ENCODE measurements at places on chromosomes 12 and 14.

- no peak for DNase-seq
Measured at GRCh38 chr12:102033991-102034745, 27.6 kb downstream of the WASHC3 start.

DNA sequence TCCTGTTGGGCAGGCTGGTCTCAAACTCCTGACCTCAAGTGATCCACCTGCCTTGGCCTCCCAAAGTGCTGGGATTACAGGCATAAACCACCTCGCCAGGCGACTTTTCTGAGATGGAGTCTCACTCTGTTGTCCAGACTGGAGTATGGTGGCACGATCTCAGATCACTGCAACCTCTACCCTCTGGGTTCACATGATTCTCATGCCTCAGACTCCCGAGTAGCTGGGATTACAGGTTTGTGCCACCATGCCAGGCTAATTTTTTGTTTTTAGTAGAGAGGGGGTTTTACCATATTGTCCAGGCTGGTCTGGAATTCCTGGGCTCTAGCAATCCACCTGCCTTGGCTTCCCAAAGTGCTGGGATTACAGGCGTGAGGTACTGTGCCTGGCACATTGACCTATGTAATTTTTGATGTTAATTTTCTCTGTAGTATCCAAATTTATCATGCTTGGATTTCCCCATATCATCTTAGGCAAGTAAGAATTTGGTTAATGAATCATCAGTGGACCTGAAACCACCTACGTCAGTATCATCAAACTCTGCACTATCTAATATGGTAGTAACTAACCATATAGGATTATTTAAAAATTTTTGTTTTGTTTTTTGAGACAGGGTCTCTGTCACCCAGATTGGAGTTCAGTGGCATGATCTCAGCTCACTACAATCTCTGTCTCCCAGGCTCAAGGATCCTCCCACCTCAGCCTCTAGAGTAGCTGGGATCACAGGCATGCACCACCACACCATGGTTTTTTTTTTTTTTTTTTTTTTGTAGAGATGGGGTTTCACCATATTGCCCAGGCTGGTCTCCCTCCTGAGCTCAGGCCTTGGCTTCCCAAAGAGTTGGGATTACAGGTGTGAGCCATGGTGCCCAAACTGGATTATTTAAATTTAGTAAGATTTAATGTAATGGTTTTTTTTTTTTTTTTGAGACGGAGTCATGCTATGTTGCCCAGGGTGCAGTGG lies 11.9 kb upstream of the ATP5F1B start:
- DNase-seq, result no peak

DNA sequence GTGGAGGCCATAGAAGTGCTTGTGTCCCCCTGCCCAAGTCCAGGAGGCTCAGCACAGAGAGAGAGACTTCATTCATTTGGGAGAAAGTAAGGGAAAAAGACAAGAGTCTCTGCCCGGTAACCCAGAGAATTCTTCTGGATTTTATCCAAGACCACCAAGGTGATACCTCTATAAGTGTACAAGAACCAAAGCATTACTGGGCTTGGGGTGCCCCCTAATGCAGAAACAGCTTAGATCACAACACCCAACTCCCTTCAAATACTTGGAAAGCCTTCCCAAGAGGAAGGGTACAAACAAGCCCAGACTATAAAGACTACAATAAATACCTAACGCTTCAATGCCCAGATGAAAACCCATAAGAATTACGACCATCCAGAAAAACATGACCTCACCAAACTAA lies 119.7 kb upstream of the PDE3A start:
- no peak for DNase-seq

- DNase-seq, result no peak
Measured at GRCh38 chr12:19616781-19617180, 177.5 kb downstream of the AEBP2 start.

DNA sequence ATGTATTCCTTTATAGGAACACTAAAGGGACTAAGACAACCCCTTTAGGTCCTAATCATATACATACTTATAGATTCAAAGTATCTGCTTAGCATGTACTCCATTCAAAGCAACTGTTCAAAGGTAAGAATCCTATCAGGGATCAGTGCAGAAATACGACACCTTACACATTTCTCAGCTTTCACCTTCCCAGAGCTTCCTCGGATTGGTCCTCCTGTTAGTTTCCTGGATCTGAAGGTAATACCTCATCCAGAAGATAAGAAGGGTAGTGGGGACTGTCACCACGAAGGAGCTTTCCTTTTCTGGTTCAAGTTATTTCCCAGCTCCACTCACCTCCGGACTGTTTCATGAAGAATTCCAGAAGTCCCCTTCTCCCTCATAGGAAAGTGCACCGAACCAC lies 38.0 kb downstream of the RCOR1 start:
- no peak for DNase-seq

GRCh38 chr14:22314183-22314820 lies 274.7 kb downstream of the DAD1 start:
- no peak for DNase-seq

DNA sequence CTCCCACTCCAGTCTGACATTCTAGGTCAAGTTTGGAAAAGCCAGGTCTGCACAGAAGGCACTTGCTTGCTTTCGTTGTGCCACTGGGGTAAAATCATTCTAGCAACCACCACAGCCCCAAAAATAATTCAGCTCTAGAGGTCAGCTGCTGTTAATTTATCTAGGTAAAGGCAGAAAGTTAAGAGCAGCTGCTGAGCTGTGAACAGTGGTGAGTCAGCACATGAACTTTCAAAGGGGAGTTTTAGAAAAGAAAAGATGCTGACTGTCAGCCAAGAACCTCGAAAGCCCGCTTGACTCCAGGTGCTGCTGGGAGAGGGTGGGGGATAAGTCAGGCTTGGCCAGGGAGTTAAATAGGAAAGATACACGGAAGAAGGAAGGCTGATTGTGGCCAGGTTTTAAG lies 12.7 kb downstream of the CCDC197 start:
- DNase-seq, result no peak

DNA sequence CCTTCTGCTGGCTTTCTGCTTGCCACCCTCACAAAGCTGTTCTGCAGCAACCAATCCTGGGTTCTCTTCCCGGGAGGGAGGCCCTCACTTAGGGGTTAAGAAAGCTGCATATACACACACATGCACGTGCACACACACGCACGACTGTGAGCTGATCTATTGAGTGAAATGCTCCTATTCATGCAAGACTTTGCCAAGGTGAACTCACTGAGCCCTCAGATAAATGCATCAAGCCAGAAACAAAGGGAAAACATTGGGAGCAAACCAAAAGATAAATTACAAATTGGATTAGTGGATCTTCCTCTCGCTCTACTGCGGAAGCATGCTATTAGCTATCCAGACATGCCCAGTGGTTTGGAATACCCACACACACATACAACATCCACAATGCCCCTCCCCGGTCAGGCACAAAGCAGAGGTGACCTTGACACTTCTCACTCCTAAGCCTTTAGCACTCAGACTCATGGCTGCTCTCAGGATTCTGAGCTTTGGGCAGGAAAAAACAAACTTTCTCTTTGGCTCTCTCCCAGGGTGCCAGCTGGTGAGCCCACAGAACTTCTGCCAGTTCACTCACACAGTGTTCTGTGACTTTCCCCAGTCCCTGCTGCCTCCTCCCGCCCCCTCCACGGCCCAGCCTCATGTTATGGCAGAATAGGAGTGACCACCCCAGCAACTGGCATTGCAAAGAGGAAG lies 320.0 kb downstream of the DPF3 start:
- no peak for DNase-seq

DNA sequence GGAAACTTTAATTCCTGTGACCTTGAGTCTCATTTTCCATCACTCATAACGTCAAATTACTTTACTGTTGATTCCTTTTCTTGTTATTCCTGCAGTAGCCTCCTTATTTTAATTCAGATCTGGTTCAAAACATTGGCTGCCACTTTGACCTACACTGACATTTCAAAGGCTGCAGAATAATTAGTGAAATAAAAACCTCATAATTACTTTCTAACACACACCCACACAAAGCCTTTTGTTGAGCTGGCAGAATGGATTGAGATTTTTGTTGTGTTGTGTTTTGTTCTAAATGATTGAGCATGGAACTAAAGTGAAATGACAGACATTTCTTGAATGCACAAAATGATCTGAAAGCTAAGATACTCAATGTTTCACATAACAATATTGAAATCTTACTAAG lies 507.5 kb upstream of the STXBP6 start:
- DNase-seq, result no peak

- DNase-seq, result no peak
Measured at GRCh38 chr12:2797721-2798418, 3.1 kb downstream of the FKBP4 start.

DNA sequence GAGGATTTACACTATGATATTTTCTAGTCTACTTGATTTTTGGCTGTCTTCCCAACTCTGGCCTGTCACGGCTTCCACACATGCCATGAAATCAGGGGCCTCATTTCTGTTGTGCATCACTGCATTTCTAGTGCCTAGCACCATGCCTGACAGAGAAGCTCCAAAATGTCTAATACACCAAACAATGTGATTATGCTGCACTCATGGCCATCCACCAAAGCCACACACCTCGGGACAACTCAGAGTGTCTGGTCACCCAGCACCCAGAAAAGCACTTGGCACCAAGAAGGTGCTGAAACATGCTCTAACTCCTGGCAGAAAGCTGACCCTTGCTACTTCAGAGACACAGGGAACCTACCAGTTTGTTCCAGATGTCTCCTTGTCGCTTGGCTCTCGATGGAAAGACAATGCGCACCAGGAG lies 11.3 kb downstream of the GCN1 start:
- DNase-seq, result no peak

DNA sequence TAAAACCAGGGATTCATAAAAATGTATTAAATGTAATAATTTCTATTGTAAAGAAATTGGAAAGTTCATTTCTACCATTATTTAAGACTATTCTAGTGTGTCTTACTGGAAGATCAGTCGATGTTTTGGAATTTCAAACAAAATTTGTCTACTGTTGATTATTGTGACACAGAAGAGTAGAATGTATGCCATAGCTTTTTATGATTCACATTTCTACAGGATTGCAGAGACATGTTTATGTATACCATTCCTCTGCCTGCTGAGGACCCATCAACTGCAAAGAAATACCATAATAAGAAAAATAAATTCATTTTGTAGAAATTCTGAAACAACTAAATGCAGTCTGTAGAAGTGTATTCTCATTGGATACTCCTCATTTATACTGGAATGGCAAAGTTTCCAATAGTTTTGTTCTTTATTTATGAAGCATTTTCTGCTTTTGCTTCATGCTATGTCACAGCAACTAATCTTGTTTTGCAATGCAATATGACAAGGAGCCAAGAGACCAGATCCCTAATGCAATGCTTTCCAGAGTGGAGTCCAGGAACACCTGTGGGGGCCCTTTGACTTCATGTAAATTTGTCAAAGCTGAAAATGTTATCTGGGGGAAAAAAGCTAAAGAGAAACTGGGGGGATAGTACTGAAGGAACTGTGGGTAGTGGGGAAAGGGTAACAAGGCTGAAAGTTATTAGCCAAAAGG lies 172.9 kb upstream of the LRIG3 start:
- DNase-seq, result no peak

DNA sequence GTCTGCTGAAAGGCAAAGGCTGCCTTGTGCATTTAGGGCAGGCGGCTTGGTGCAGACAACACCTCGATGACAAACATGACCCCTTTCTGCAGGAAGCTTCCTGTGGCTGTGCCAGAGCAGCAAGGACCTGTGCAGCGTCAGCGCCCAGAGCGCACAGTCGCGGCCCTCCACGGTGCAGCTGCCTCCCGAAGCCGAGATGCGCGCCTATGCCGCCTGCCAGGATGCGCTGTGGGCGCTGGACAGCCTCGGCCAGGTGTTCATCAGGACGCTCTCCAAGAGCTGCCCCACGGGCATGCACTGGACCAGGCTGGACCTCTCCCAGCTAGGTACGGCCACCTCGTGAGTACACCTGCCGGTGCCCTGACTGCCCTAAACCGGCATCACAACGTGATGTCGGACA lies 57.3 kb downstream of the ANKRD9 start:
- DNase-seq, result no peak

- no peak for DNase-seq
Measured at GRCh38 chr14:27370074-27370473, 772.2 kb upstream of the NOVA1 start.

DNA sequence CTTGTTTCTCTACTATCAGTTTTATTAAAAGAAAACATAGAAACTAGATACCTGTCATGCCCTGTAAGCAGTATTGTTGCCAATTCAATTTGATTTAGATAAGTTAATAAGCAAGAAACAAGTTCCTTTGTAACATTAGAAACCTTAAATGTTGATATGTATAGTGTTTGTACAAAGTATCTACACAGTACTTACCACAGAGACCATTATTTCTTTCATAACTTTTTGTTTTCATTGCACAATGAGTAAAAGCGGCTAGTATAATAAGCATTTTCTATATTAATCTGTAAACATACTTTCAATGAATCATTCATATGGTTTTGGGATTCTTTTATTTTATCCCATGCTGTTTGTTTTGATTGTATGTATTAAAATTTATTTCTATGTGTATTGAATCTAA lies 305.1 kb downstream of the TTC6 start:
- no peak for DNase-seq

DNA sequence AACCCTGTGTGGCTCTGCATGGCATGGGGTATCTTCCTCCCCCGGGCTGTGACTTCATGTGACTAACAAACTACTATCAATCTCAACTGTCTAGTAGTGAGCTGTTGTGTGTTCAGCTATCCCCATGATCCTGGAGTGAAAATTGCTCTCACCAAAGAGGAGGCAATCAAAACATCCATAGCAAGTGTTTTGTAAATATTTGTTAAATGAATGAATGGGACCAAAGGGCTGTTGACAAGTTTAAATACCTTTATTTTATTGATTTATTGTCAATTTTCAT lies 138.1 kb upstream of the CPM start:
- DNase-seq, result no peak

GRCh38 chr12:6047249-6048237 lies 76.9 kb downstream of the VWF start:
- no peak for DNase-seq

GRCh38 chr12:111122458-111122878 lies 202.1 kb upstream of the MYL2 start:
- DNase-seq, result no peak

DNA sequence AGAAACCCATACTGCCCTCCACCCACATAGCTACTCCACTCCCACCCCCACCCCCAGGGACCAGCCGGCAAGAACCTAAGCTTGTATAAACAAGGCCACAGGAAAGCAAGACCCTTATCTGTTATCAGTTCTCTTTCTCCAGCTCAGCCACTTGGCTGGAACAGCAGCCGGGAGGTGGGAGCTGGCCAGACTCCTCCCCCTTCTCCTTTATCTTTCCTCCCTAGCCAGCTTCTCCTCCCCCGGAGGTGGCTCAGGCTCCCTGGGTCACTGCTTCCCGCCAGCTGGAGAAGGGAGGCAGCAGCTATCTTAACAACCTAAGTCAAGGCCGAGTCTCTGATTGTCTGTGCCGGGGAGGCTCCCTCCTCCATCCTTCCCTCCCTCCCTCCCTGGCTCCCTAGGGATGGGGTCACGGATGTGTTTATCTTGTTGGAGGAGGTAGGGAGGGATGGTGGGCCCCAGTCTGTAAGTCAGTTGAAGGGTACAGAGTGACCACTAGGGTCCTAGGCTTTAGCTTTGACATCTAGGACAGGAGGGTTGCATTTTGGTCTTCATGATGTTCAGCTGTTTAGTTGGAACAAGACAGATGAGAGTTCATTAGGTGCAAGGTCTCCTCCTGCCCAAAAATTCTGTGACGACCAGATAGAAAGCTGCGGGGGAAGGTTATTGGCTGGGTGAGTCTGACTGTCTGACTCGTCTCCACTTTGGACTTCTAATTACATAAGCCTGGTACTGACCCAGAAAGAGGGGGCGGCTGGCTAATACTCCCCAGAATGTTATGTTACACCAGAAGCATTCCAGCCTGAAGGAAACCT lies 29.7 kb downstream of the ZFP36L1 start:
- DNase-seq, result no peak
